ENCODE measurements at places on chromosomes 13 and 19. TPM values are rescaled to one million over a fixed set of nuclear protein-coding genes. Genes with fewer than 3 reads are reported as not detected.

GRCh38 chr19:5214902-5215301, 125.7 kb downstream of the PTPRS start:
- DNase-seq, result no peak

The ATP4B gene
- not detected for total RNA-seq

The RAB3D gene
- total RNA-seq, result 49.7 TPM

The FGF21 gene
- not detected for total RNA-seq

DNA sequence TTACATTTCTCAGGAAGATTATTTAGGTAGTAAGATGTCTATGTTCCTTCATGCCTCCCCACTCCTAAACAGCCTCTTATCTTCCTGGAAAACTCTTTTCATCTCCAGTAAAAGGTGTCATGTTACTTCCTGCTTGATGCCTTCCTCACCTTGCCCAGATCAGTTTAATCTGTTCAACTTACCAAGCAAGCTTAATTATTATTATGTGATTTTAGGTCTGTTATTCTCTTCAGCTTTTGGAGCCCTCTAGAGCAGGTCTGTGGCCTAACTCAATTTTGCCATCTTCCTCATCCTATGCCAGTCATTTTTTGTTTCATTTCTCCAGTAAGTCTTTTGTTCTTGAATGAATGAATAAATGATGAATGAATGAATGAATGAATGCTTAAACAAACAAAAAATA, 528.4 kb downstream of the DCT start:
- peak; percentile 45 for DNase-seq

- DNase-seq, result no peak
Observed at GRCh38 chr19:50568728-50569698, 778 bp upstream of the LRRC4B start.

GRCh38 chr19:6737873-6738786, 750 bp upstream of the GPR108 start:
- DNase-seq, result peak; percentile 75

The ZNF90 gene
- total RNA-seq, result 3.6 TPM

DNA sequence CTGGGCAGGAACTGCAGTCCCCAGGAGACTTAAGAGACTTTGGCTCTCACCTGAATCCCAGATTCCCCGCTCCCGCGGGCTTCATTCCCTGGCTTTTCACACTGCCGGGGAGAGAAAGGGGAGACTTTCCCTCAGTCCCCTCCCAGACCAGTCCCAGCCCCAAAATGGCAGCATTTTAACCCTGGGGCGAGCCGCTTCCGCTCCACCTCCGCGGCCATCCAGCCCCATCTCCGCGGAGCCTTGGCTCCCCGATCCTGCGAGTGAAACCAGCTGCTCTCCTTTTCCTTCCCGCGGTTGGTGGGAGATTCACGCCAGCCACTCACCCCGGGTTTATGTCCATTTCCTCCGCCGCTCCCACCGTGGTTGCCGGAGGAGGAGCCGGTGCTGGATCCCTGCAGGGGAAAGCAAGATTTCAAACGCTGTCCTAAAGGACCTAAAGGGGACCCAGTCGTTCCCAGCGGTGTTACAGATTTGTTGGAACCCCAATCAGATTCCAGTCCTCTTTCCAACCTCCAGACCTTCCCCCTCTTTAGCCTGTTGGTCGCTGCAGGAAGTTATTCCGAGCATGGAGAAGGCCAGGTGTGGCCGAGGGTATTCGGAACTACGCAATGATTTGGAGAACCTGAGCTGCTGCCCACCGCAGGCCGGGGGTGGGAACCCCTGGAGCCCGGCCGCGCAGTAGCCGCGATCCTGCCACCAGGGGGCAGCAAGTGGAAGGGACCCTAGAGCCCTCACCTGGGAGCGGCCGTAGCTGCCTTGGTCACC, 3.4 kb downstream of the DMKN start:
- peak; percentile 51 for DNase-seq

DNA sequence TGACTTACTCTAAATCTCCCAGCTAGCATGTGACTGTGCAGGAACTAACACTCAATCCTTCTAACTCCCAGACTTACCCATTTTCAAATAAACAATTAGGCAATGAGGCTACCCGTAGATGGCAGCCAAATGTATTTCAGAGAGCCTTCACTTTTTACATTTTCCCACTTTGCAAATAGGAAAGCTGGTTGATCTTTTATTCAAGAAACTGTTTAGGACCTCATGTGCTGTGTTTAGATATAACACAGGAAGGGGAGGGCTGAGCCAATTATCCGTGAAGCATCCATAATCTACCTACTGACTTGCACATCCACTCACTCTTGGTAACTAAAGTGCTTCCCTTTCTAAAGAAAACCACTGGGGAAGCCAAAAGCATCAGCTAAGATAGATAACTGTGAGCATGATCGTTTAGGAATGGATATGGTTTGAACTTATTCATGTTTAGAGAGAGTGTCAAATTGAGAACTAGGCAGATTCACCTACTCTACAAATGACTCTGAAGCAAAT, 33.4 kb downstream of the MBNL2 start:
- no peak for DNase-seq

GRCh38 chr13:48251611-48252081, 18.6 kb downstream of the ITM2B start:
- DNase-seq, result no peak

- no peak for DNase-seq
Observed at GRCh38 chr19:49205114-49205513, 47.5 kb downstream of the TRPM4 start.

DNA sequence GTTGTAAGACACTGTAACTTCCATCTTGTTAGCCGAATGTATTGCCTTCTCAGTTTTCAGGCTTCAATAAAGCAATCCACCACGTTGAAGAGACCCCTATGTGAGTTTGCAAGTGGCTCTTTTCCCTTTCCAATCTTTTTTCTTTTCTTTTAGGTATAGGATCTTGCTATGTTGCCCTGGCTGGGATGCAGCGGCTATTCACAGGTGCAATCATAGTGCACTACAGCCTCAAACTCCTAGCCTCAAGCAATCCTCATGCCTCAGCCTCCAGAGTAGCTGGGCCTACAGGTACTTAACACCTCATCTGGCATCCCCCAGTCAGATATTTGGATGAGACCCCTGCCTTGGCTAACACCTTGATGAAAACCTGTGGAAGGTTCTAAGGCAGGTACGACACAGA, 33.5 kb upstream of the FEM1A start:
- DNase-seq, result no peak

- no peak for DNase-seq
Observed at GRCh38 chr13:79870766-79871165, 389.8 kb downstream of the NDFIP2 start.

DNA sequence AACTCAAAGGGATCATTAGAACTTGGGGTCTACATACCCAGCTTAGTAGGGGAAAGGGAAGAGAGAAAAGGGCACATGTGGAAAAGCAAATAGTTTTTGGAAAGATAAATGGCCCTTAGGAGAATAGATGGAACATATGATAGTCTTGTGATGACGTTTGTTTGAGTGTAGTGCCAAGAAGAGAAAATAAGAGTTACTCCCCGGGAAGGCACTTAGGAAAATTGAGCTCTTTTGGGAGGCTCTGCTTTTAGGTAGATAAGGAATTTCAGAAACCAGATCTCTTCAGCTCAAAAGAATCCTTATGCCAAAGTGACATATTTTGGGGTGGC, 44.8 kb upstream of the SERTM1 start:
- DNase-seq, result no peak

The MISP gene
- 6.2 TPM for total RNA-seq

DNA sequence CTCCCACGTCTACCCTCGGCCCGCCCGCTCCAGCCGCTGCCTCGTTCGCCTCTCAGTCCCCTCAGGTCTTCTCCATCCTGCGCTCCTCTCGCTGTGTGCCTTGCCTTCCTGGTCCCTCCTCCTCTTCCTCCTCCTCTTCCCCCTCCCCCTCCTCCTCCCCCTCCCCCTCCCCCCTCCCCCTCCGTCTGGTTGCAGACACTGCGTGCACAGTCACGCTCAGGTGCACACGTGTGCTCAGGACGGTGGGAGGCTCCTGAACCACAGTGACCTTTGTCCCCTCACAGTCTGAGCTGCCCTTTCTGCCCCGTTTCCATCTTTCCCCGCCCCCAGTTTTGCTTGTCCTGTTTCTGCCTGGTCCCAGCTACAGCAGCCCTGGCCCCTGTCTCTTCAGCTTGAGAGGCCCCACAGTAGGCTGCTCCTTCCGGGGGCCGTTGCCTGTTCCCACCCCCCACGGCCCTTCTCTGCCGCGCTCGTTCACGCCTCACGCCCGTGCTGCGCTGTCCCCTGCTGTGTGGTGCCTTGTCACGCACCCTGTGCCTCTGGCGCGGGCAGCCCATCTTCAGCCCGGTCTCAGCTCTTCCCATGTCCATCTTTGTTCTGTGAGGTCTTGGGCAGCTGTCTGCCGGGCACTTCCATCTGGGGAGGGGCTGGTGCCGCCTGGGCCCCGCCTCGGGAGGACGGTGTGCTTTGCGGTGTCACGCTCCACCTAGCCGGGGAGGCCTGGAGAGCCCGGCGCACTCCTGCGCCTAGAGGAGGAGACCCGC, 13.8 kb upstream of the RPS15 start:
- DNase-seq, result no peak

DNA sequence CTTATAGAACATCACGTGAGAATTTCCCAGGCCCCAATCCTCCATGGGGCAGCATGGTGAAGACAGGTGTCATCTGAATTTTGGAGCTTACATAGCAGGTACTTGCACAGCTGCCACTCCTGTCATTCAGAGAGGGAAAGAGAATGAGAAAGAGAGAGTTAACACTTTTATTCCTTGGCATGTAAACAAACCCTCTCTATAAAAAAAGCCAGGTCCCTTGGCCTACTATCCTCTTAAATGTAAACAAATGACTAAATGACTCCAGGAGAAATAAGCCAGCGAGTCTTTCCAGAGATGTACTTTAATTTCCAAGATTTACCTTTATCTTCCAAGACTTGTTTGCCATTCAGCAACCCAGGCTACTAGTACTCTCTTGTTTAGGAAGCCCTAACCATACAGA, 195.3 kb upstream of the HTR2A start:
- no peak for DNase-seq

GRCh38 chr13:87674247-87674738, 3.1 kb downstream of the SLITRK5 start:
- no peak for DNase-seq

GRCh38 chr13:28583651-28584091, 75.3 kb upstream of the POMP start:
- no peak for DNase-seq

GRCh38 chr13:113977976-113978375, 4.1 kb upstream of the C13orf46 start:
- DNase-seq, result no peak

The SLITRK1 gene
- not detected for total RNA-seq

DNA sequence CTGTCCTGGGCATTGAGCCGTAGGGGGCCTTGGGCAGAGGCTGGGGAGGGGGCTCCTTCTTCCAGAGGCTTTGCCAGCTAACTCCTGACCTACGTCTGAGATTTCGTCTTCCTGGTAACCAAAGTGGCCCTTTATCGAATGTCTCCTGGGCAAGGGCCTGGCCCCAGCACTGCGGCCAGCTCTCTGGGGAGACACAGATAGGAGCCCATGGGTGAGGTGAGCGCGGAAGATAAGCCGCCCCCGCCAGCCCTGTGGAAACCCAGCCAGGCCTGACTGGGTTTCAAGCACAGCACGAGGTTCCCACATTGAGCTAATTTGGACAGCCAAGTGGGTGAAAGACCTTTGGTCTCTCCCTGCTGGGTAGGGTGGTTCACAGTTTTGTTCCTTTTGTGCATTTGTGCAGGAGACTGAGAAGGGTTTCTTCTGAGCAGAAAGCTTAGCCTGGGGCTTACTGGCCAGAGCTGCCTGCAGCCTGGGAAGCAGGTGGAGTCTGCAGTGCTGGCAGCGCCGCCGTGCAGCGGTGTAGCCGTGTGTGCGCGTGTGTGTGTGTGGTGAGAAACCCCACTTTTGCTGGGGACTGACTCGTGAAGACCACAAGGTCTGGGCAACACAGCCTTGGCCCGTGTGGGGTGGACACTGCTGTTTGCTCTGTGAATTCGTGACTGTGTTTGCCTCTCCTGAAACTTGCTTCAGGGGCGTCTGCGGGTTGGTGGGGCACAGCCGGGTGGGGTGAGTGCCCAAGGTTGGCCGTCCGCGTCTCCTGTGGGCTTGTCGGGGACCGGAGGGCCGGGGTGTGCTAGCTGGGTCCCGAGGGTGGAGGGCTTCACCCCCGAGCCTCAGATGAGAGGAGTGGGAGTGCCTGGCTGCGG, 2.5 kb downstream of the BSG start:
- peak; percentile 72 for DNase-seq

DNA sequence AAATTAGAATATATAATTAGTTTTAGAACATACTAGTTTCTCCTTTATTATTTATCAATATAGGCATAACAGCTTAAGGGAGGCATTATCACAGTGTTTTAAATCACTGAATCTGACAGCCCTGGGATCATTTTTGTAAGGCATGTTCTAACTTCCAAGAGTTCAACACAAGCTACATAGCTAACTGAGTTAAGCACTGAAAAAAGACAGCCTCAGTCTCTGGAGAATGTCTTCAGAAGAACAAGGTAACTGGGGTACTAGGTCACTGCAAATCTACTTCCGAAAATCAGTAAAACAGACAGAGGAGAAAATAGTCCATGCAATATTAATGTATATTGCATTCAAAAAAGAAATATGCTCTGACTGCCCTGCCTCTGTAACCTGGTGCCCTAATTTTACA, 502.1 kb downstream of the RFC3 start:
- DNase-seq, result no peak

- peak; percentile 13 for DNase-seq
Observed at GRCh38 chr13:37485756-37486155, 112.8 kb downstream of the POSTN start.

The CYP4F12 gene
- total RNA-seq, result not detected

DNA sequence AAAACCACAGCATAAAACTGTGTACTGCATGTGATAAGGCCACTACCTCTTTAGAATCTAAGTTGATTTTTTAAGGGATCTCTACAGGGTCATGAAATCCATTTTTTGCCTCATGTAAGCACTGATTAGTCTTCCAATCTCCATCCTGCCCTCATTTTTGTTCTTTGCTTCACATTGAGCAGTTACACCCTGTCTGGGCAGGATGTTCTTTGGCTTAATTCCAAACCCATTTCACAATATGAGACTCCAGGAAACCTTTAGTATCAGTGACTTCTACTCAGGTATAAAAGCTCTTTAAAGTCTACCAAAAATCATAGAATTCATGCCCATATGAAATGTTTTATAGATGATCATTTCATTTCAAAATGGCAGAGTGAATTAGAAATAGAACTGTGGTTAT, 592.6 kb downstream of the TBC1D4 start:
- peak; percentile 83 for DNase-seq

Measured in renal cortical epithelial cell (primary cell).